ENCODE measurements at places on chromosomes 5 and 9. TPM values are rescaled to one million over a fixed set of nuclear protein-coding genes. Genes with fewer than 3 reads are reported as not detected.

SLIT3 gene
- total RNA-seq, result 0.72 TPM

DNA sequence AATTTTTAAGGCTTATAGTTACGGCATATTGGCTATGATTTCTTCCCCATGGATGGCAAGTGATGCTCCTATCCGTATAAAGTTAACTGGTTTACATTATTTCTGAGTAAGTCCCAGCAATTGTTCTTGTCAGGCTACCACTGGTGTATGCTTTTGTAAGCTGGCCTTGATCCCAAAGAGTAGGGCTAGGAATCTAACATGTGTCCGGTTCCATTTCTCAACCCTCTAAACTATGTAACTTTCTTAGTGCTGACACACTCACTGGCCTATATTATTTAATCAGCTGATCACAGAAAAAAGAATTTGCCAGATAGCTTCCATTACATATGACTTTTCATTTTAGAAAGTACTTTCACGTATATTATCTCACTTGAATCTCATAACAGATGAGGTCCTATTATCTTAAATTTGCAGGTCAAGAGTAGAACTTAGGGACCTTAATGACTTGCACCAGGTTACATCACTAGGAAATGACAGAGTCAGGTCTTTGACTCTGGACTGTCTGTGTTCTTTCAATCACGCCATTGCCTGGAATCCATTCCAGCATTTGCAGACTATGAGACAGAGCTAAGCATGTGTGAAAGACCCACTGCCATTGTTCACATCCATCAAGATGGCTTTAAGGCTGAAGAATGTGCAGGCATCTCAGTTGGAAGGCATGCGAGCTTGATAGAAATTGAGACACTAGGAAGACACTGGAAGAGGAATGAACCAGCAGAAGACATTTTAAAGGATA, 362.9 kb downstream of the ARRDC3 start:
- DNase-seq, result no peak

- no peak for DNase-seq
Measured at GRCh38 chr9:87763286-87763685, 37.4 kb downstream of the CTSL start.

EPB41L4B gene
- total RNA-seq, result 0.35 TPM

TMC1 gene
- not detected for total RNA-seq

Measured in CD8-positive, alpha-beta memory T cell (primary cell).